Activated naive CD8-positive, alpha-beta T cell treated with anti-CD3 and anti-CD28 coated beads, Interleukin-2, amount 10 ng/mL, durations not matched to agents 7 days and 5 days (primary cell): ENCODE measurements at places on chromosomes 1 and 21. TPM values are rescaled to one million over a fixed set of nuclear protein-coding genes. Genes with fewer than 3 reads are reported as not detected.

DNA sequence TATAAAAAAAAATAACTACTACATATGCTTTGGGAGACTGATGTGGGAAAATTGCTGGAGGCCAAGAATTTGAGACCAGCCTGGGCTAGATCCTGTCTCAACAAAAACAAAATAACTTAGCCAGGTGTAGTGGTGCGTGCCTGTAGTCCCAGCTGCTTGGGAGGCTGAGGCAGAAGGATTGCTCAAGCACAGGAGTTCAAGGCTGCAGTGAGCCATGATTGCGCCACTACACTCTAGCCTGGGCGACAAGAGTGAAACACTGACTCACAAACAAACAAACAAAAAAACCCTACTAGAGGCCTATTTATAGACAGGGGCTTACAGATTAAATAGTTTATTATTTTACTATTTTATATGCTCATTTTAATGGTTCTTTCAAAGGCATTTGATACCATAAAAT, 80.0 kb downstream of the LHX4 start:
- DNase-seq = no peak

GRCh38 chr21:45869121-45870007, 112.2 kb upstream of the COL6A1 start:
- no peak for DNase-seq

- no peak for DNase-seq
Observed at GRCh38 chr1:74689621-74690363, 16.2 kb upstream of the ERICH3 start.

Gene CDK18
- total RNA-seq = 7.4 TPM

DNA sequence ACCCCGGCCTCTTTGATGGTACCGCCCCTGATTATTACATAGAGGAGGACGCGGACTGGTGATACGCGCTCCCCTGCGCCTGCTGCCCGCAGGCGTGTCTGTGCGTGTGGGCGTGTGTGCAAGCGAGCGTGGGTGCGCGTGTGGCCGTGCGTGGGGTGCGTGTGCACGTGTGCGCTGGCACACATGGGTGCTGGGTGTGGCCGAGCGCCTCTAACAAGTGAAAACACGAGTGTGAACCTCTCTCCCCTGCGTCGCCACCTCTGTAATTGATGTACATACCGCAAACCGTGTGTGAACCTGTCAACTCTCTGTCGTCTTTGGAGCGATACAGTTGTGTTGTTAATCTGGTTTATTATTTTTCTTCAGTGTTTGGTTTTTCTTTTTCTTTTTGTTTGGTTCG, 87.8 kb upstream of the TMEM51 start:
- DNase-seq = no peak

GRCh38 chr1:29931477-29932175, 695.3 kb downstream of the PTPRU start:
- no peak for DNase-seq

GRCh38 chr1:55015731-55016620, 17.2 kb downstream of the BSND start:
- DNase-seq = no peak

GRCh38 chr1:47179017-47179987, 10.5 kb downstream of the PDZK1IP1 start:
- DNase-seq = peak; percentile 86

DNA sequence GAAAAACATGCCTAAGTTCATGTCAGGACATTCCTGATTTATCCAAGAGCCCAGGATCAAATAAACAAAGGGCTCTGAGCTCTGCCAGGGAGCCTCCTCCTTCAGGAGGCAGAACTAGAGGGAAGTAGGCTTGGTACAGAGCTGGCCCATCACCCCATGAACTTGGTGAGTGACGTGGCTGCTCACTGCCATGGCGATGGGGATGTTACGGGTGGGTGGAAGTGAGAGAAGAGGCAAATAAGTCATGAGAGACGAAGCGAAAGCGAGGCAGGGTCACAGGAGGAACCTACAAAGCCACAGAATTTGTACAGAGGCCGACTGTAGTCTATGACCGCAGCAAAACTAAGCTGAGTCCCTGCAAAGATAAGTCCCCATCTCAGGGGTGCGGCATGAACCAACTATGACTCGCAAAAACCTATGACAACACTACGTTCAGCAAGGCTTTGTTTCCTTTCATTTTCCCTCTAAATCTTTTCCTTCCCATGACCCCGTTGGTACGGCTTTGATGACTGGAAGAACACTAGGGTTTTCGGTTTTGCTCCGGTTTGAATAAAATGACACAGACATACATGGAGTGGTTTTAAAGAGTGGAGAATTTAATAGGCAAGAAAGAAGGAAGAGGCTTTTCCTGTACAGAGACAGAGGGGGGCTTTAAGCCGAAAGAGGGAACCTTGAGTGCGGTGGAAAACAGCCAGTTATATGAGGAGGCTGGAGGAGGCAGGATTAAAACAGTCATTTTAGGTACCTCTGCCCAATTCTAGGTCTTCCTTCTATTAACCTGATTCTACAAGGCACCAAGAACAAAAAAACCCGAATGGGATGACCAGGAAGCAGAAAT, 74.1 kb downstream of the CD46 start:
- peak; percentile 73 for DNase-seq

Gene CD34
- not detected for total RNA-seq

Gene INTS11
- 158 TPM for total RNA-seq

Gene ACAP3
- 80.2 TPM for total RNA-seq

DNA sequence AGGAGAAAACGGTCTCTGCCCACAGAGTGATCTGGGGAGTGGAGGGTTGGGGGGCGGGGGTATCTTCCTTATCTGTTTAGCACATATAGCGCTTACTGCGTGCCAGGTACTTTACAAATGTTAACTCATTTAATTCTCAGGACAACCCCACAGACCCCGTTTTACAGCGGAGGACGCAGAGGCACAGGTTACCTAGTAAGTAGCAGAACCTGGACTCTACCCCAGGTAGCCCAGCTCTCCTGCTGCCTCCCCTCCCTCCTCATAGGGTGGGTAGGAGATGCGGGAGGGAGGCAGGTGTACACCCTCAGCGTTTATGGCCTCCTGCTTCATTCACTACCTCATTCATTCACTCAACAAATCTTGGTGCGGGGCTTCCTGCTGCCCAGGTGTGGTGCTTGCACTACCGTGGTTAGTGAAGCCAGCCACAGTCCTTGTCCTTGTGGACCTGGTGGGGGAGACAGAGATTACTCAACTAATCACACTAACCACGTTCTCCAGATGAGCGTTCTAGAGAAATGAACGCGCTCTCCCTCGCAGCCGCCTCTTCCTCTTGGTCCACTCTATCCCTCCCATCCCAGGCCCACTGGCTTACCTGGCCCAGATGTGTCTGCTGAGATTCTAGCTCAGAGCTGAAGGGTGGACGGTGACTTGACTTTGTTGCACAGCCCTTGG, 102.0 kb downstream of the IER5 start:
- DNase-seq = no peak

Gene TLCD4
- 0.06 TPM for total RNA-seq

DNA sequence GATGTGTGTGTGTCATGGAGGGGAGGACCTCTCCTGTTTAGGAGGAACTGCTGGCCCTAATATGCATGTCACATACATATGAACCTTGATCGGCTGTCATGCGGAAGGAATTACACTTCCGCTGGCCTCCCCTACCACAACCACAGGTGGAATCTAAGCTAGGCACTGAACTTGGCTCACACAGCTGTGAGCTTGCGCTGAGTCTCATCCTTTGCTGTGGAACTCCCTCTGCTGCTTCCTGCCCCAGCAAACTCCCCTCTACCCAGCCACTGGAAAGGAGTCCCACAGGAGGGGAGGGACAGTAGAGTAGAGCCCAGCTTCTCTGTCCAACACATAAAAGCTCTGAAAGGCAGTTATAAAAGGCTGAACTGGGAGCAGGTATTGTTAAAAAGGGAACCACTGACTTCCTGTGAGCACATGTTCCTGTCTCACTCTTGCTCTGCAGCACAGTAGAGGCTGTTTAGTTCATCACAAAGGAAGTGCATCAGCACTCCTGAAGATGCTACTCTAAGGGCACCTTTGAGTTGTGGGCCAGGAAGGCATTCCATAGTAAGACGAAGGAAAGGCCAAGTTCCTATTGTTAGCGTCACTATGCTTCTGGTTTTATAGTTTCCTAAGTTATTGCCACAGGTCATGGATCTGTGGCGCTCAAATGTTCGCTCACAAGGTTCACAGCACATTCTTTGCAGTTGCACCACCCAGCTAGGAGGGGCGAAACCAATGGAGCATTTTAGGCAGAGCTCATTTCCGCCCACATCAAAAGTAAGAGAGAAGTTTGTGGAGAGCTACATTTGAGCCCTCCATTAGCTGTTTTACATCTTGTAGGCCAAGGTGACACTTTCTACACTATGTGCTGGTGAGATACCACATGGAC, 17.7 kb upstream of the PTPRC start:
- DNase-seq = peak; percentile 77

- DNase-seq = no peak
Observed at GRCh38 chr1:107339775-107340174, 198.9 kb downstream of the NTNG1 start.

Gene SV2A
- 23.9 TPM for total RNA-seq

DNA sequence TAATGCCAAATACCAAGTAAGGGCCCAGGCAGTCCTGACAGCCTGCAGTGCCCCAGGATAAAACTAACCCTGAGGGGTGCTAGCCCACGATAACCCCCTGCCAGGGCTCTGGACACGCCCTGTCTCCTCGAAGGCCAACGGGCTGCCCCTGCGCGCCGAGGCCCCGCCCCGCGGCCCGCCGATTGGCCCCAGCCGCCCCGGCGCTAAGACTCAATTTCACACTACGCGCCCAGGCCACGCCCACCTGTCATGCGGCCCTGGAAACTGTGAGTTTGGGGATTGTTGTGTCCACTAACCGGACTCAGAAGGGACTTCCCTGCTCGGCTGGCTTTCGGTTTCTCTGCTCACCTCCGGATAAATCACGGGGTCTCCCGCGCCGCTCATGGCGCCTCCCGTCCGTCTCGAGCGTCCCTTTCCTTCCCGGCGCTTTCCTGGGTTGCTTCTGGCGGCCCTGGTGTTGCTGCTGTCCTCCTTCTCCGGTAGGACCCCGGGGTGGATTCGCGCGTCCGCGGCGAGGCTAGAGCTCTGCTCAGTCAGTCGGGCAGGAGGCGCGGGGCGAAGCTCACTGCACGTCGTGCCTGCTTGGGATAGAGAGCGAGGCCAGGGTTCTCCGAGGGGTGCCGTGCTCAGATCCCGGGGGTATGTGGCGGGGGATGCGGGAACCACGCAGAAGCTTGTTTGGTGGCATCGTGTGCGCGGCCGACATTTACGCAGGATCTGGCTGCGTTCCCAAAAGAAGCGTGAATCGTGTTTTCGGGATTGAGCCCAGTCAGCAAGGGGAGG, at the start of gene CR1L:
Gene CR1L (plus strand): TSS at position 282 of the 783 bp plus-strand sequence. CDS start 101 bp downstream, at position 383.
- DNase-seq = peak; percentile 84

- no peak for DNase-seq
Observed at GRCh38 chr1:67708606-67709005, 23.6 kb downstream of the GADD45A start.

Gene SH3BGR
- total RNA-seq = 1.4 TPM

DNA sequence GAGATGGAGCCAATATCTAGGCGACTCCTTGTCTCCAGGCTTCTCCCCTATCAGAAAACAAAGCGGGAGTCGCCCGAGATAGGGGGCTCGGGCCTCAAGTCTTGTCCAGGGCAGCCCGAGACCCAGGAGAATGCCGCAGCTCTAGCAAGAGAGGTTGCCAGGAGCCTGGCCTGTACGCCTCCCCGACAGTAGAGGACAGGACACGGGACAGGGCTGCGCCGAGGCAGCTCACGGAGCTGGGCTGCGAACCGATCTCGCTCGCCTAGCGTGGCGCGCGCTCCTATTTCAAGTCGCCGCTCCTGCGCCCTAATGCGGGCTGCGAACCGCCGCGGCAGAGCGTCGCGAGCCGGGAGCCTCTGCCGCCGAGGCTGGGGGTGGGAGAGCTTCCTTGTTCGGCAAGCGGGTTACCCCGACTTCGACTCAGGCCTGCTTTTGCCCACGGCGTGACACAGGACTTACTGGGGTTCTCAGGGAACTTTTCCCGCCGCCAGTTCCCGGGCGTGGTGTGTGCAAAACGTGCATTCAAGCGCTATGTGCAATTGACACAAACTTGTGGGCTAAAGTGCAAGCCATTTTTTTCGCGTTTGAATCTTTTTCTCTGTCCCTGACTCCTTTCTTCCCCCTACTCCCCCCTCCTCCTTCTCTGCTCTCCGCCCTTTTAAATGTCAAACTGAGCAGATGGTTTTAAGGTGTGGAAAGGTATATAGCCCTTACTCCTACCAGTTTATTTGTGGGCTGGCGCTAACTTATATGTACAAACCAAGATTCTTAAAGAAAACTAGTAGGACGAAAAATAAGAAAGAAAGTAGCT, 2.4 kb upstream of the PROX1 start:
- DNase-seq = peak; percentile 40

GRCh38 chr1:214380396-214380795, 99.4 kb downstream of the SMYD2 start:
- no peak for DNase-seq

GRCh38 chr1:168422203-168422847, 121.5 kb downstream of the XCL2 start:
- DNase-seq = no peak

DNA sequence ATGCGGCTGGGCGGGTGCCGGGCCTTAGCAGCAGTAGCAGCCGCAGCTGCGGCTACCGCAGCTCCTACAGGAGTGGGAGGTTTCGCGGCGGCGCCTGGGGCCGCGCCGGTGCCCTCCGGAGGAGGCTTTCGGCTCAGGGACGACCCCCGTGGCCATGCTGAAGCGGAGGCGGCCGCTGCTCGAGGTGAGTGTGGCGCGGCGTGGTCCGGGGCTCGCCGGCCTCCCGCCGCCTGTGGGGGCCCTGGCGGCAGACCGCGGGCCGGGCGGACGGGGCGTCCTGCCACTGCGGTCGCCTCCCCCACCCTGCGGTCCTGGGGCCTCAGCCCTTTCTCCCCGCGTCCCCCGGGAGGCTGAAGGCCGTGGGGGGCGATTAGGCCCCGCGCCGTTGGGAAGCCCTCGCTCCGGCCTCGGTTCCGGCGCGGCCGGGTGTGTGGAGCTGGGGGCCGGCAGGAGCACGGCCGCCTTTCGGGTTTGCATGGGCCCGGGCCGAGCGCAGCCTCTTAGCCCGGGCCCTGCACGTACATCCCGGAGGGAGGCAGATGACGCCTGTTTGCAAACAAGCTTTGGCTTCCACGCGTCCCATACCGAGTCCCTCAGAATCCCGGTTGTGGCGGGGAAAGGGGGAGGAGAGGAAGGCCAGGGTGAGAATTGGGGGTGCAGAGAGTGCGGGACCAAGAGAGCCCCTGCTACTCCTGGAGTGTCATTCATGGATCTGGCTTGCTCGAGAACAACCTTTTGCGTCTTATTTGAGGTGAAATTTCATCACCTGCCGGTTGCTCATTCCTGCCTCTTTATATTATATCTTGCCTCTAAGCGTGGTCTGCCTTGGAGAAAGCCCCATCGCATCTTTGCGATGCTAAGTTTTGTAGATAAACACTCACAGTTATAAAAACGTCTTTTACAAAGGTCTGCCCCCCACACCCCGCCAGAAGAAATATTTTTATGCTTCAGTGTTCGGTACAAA, 613 bp downstream of the ZFYVE9 start:
- peak; percentile 70 for DNase-seq

Gene PHLDA3
- 13.2 TPM for total RNA-seq

Gene LCE1E
- total RNA-seq = not detected

- no peak for DNase-seq
Observed at GRCh38 chr1:117290890-117291289, 76.4 kb upstream of the MAN1A2 start.

GRCh38 chr1:153345187-153346076, 3.2 kb downstream of the PGLYRP4 start:
- DNase-seq = no peak

GRCh38 chr1:29812408-29813135, 576.2 kb downstream of the PTPRU start:
- DNase-seq = no peak

GRCh38 chr1:75908717-75909152, 23.5 kb downstream of the ASB17 start:
- DNase-seq = no peak

Gene C4BPB
- 1.0 TPM for total RNA-seq

Gene FABP3
- total RNA-seq = 0.62 TPM
